ENCODE measurements at places on chromosomes 11 and 22.

GRCh38 chr22:27372969-27373670 lies 428.4 kb downstream of the MN1 start:
- no peak for DNase-seq

GRCh38 chr11:117814766-117815261 lies 9.7 kb downstream of the FXYD2 start:
- peak; percentile 73 for DNase-seq

GRCh38 chr11:1392561-1392960 lies 2.8 kb downstream of the BRSK2 start:
- DNase-seq: no peak

GRCh38 chr11:28346209-28346608 lies 238.0 kb downstream of the METTL15 start:
- DNase-seq: no peak

GRCh38 chr11:129055196-129055595 lies 112.5 kb upstream of the TP53AIP1 start:
- DNase-seq: no peak

DNA sequence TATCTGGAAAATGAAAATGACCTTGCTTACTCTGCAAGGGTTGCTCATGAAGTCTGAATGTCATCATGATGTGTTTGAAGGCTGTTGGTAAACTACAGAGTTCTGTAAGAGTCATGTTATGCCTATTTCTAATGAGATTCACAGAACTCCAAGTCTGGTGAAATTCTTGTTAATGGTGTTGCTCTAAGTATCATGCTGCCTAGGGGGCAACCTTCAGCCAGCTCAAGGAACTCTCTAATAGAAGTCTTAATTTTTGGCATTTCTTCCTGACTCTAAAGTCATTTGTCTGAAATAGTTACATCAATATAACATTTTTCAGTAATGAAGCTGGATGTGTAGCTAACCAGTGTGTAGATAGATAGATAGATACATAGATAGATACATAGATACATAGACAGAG lies 302.8 kb downstream of the FAT3 start:
- no peak for DNase-seq

GRCh38 chr11:62010935-62011528 lies 43.6 kb upstream of the FTH1 start:
- no peak for DNase-seq

- DNase-seq: peak; percentile 65
These were observed 38.6 kb downstream of the IGF2 start for GRCh38 chr11:2100361-2101170.

GRCh38 chr11:10322830-10323792 lies 18.2 kb downstream of the ADM start:
- peak; percentile 24 for DNase-seq

GRCh38 chr11:69666752-69667536 lies 8.2 kb downstream of the LTO1 start:
- no peak for DNase-seq

DNA sequence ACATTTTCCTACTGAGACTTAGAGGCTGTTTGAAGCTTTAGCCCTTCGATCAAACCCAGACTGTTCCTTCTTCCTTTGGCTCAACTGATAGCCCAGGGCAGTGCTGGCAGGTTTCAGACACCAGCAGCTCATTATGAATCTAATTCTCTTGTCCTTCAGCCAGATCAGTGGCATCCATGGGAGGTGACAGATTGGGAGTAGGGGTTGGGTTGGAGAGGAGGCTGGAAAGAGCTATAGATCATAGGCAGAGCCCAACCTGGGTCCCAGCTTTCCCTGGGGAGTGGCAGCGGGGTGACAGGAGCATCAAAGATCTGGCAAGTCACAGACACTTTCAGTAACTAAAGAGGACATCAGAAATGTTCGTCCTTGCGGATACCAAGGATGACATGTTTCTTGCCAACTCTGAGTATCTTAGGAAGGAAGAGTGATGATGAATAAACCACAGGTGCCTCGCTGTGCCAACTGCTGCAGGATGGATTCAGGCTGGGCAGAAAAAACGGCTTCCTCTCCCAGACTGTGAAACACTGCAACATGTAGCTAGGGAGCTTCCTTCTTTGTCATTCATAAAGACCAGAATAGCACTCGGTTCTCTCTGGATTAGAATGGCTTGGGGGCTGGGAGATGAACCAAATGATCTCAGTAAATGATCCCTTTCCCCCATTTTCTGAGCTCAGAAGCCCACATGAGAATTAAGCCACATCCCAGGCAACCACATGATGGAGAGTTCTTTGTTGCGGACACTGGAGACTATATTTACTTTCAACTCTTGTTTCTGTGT lies 19.1 kb downstream of the ABCC8 start:
- no peak for DNase-seq

DNA sequence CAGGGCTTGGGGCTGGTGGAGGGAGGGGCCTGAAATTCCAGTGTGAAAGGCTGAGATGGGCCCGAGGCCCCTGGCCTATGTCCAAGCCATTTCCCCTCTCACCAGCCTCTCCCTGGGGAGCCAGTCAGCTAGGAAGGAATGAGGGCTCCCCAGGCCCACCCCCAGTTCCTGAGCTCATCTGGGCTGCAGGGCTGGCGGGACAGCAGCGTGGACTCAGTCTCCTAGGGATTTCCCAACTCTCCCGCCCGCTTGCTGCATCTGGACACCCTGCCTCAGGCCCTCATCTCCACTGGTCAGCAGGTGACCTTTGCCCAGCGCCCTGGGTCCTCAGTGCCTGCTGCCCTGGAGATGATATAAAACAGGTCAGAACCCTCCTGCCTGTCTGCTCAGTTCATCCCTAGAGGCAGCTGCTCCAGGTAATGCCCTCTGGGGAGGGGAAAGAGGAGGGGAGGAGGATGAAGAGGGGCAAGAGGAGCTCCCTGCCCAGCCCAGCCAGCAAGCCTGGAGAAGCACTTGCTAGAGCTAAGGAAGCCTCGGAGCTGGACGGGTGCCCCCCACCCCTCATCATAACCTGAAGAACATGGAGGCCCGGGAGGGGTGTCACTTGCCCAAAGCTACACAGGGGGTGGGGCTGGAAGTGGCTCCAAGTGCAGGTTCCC lies at the start of gene APOC3:
Gene APOC3 (plus strand): TSS at position 383 of the 659 bp plus-strand sequence. CDS start 676 bp downstream, outside the sequence.
- no peak for DNase-seq

- no peak for DNase-seq
These were observed 161.4 kb downstream of the METTL15 start for GRCh38 chr11:28269586-28269985.

- DNase-seq: no peak
These were observed 252.1 kb downstream of the SBF2 start for GRCh38 chr11:10041748-10042446.

GRCh38 chr11:33775832-33776470 lies 1.6 kb upstream of the FBXO3 start:
- no peak for DNase-seq

- no peak for DNase-seq
These were observed 41.9 kb downstream of the BCR start for GRCh38 chr22:23222033-23222792.

DNA sequence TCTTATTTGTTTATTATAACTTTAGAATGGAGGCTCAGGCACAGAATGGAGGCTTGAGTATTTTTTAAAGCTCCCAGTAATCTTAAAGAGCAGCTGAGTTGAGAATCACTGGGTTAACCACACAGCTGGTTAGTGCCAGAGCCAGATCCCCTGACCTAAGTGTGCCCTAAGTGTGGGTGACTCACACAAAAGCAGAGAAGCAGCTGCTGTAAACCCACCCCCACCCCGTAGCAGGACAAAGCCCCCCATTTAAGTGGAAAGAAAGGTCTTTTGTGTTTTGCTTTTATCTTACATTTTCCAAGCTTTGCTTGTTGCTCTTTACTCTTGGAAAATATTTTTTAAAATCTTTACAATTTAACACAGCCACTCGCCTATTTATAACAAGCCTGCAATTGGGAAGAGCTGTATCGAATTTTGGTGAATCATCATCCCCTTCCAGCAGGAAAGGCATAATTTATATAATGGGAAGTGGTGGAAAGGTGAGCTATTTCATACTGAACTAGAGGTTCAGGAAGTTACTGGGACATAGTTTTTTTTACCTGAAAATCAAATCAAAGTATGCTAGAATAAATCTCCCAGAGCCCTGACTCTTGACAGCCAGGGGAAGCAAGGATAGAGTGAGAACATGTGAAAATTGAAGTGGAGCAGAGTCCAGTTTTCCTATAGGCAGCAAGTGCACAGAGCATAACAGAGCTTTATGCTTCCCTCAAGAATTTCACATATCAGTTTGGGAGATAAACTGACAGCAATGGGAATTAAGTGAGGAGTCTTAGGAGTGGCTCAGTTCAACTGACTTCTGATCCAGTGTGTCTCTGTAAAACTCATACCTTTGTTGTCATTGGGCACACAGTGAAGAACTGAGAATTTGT lies 405.7 kb downstream of the AASDHPPT start:
- DNase-seq: no peak

- no peak for DNase-seq
These were observed 46.1 kb upstream of the JAM3 start for GRCh38 chr11:134022748-134023147.

GRCh38 chr11:58880625-58881024 lies 36.1 kb upstream of the GLYATL2 start:
- no peak for DNase-seq

DNA sequence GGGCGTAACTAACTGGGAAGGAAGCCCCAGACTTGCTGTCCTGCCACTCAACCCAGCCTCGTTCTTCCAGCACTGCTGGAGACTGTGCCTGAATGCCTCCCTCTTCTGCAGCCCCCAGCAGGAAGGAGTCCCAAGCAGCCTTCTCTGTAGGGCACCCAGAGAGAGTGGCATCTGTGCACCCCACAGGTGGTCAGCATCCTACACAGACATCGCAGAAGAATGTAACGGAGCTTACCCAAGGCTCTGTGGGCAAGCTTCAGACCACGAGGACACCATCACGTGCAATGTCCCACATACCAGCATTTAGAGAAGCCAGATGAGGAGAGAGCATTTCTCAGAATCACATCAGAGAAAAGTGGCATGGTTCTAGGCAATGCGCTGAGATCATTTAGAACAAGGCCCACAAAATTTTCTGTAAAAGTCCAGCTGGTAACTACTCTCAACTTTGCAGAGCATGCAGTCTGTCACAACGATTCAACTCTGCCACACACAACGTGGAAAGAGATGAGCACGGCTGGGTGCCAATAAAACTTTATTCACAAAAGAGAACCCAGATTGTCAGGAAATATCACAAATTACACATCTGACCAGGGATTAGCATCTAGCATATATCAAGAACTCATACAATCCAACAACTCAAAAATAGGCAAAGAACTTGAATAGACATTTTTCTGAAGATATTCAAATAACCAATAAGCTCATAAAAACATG lies 33.4 kb downstream of the SHANK2 start:
- DNase-seq: no peak

DNA sequence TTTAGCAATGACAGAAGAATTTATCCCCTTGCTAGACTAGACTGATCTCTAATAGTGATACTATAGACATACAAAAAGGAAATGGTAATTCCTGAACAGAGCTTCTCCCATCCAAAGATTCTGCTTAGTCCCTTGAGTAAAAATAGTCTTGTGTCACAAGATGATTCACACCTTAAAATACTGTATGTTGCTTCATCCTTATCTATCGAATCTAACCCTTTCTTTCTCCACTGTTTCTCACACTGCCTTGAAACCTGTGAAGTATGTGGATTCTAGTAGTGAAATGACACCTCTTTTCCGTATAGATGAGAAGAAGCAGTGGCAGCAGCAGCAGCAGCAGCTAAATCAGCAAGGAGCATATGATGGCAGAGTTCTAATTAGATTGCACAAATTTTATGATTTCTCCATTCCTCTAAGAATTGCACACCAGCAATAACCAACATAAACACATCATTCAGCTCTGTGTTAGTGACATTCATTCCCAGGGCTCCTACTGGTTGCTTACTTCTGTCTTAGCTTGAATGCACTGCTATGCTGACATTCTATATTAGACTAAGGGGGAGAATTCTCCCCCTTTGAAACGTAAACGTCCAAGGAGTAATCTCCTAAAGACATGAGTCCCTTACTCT lies 14.6 kb downstream of the KCNA4 start:
- no peak for DNase-seq

DNA sequence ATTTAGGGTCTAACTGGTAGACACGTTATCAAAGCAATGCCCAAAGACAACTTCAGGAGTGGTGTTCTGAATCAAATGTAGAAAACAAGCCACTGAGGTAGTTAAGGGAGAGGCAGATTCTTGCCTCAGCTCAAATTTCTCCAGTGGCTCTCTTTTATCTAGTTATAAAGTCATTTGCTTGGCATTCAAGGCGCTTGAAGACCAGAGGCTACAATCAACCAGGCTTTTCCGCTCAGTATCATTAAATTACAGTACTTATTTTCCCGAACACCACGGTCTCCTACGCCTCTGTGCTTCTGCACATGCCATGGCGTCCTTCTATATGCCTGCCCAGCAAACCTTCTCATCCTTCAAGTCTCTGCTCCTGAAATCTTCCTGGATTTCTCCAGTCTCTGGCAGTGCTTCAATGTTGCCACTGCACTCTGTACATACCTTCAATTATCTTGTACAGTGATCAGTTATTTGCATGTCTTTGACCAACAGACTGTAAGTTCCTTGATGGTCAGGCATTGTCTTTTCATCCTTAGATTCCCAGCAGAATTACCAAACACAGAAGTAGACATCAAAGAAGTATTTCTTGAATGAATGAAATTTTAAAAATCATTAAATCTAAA lies 1.4 kb downstream of the POGLUT3 start:
- DNase-seq: no peak

GRCh38 chr11:64157631-64158394 lies 8.1 kb downstream of the MACROD1 start:
- no peak for DNase-seq

DNA sequence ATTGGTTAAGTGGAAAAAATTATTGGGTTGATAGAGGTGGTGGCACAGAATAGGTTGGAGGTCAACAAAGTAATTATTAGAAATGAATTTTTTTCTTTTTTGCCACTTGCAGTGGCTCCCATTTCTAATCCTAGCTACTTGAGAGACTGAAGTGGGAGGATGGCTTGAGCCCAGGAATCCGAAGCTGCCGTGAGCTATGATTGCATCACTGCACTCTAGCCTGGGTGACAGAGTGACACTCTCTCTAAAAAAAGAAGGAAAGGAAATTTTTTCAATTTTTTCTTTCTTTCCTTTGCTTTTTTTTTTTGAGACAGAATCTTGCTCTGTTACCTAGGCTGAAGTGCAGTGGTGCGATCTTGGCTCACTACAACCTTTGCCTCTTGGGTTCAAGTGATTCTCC lies 2.2 kb upstream of the BCO2 start:
- DNase-seq: no peak

DNA sequence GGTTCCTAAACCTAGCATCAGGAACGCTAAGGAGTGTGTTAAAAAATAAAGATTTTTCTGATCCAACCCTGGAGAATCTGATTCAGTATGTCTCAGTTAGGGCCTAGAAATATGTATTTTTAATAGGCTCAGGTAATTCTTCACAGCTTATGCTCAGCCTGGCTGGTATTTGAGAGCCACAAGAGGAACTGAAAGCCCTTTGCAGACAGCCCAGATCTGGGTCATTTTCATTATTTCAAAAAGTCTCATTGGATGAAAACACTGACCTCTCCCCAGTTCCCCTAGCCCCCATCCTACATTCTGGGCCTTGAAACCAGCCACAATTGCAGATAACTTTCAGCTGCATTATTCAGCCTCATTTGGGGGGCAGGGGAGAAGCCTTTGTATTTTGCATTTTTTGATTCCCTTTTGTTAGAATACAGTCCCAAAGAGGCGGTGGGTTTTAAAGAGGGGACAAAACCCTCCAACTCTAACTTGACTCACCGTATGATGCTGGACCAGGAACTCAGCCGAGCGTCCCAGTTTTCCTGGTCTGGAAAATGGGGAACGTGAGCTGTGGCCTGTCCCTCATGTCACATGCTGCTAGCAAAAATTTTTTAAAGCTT lies 66.0 kb upstream of the LARGE1 start:
- no peak for DNase-seq
